NB4 (cell line): ENCODE measurements at places on chromosomes 7 and 10.
A peak's percentile ranks its signal among the peaks of the same experiment; 100 is the strongest.

GRCh38 chr10:102072673-102073527 is 7.8 kb downstream of the HPS6 start:
- DNase-seq, result peak; percentile 85

- DNase-seq, result no peak
Observed at GRCh38 chr10:102300278-102300843, 55.0 kb downstream of the GBF1 start.

- no peak for DNase-seq
Observed at GRCh38 chr7:69892790-69893189, 294.5 kb downstream of the AUTS2 start.

DNA sequence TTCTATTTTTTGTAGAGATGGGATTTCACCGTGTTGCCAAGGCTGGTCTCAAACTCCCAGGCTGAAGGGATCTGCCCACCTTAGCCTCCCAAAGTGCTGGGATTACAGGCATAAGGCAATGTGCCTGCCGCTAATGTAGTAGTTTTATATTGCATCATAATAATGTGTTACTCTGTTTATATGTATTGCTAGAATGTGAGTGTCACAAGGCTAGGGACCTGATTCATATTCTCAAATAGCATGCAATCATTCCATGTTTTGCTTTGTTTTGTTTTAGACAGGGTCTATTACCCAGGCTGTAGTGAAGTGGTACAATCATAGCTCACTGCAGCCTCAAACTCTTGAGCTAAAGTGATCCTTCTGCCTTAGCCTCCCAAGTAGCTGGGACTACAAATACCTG is 13.5 kb downstream of the CCL26 start:
- no peak for DNase-seq
